ENCODE measurements at places on chromosomes 5 and 9.
A peak's percentile ranks its signal among the peaks of the same experiment; 100 is the strongest.

- DNase-seq: no peak
These were observed 3.6 kb downstream of the NEURL1B start for GRCh38 chr5:172644711-172645110.

- no peak for DNase-seq
These were observed 4.4 kb upstream of the FST start for GRCh38 chr5:53476019-53476418.

- peak; percentile 82 for DNase-seq
These were observed at the start of gene ANGPTL2 for GRCh38 chr9:127122176-127123063. TSS of gene ANGPTL2 (minus strand) at chr9:127122635. CDS start at chr9:127108731, 13,904 bp downstream.

DNA sequence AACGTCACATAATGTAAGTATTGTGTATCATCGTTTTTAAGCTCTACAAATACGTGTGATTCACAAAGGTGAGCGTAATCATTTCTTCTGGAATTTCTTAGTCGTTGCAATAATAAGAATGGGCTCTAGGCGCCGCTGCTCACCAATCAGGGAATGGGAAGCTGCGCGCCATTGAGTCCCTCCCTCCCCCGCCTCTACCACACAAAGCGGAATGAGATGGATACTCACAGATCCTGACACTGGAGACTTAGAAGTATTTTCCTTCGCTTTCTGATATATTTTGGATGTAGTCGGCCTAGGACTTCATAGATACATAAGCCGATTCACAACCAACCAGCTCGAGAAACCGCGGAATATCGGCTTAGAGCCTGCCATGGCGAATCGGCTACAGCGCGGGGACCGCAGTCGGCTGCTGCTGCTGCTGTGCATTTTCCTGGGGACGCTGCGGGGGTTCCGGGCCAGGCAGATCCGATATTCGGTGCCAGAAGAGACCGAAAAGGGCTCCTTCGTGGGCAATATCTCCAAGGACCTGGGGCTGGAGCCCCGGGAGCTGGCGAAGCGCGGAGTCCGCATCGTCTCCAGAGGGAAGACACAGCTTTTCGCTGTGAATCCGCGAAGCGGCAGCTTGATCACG is at the start of gene PCDHGA11:
PCDHGA11 (plus strand) TSS at position 197 of the 634 bp plus-strand sequence; CDS start at position 374, 177 bp downstream.
- DNase-seq: no peak

GRCh38 chr5:65563777-65564176 is 681 bp downstream of the PPWD1 start:
- no peak for DNase-seq

DNA sequence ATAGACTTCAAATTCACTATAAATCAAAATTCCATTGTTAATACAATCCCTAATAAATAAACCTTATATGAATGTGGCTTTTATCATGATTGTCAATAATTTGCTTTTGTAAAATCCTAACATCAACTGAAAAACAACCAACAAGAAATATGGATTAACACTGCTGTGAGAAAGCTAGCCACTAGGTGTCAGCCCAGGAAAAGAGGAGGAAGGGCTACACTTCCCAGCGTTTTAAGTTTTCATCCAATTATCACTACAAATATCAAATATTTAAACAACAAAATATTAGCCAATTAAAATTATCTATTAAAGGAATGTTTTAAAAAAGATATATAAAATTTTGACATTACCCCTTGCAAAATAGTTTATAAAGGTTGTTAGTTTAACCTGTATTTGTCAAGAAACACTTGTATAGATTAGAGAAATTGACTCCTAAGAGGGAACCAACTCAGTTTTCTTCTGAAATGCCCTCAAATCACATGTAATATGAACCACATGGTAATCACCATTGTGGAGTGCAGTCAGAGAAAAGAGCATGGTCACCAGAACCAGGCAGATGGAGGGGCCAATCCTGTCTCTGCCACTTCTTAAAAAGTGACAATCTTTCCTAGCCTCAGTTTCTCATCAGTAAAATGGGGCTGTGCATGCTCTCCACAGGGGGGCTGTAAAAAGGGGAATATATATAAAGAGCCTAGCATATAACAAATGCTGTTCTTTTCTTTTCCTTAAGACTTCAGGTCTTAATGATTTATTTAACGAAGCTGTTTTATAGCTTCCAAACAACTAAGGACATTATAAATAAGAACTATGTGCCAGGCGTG is 188.2 kb downstream of the CRB2 start:
- DNase-seq: no peak

DNA sequence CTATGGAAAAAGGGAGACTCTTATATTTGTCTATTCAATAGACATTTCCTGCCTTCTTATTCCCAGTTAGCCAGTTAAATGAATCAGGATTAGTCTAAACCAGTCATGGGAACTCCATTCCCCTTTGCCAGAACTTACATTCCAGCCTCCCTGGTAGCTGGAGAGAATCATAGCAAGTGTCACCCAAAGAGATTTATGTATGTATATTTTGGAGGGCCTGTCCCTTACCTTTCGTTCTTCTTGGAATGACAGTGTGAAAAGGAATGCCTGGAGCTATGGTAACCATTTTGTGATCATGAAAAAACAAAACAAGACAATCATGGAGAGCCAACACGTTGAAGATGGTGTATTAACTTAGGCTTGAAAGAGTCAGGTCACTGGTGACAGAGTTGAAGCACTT is 627.7 kb downstream of the CCDC171 start:
- DNase-seq: no peak

DNA sequence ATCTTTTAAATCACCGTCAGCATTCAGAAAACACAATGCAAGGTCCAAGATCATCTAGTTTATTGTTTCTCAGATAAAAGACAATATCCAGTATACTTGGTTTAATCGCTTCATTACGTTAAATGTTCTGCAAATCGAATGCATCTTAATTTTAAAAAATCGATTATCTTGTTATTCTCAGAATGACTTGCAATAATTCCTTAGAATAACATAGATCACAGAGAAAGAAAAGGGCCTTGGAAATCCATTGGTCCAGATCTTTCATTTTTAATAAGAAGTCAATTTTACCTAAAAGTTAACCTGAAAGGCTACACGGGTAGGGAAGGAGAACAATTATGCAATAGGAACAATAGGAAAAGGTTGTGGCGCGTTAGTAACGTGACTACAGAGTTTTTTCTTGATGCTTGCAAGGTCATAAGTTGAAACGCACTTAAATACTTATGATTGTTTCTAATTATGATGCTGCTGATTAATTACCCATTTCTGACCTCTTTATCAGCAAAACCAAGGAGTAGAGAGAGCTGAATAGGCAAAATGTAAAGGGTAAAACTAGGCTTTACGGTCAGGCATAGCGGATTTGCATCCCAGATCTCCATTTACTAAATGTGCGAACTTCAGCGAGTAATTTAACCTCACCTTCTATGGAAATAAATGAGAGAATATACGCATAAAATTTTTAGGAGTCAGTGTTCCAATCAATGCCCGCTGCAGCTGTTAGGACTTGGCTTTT is 769 bp upstream of the LYRM7 start:
- no peak for DNase-seq

- DNase-seq: no peak
These were observed 220.0 kb upstream of the NR4A3 start for GRCh38 chr9:99601571-99602111.

GRCh38 chr5:112077180-112077579 is 320.2 kb upstream of the NREP start:
- DNase-seq: no peak

Data from NCI-H510A (cell line).